ENCODE measurements at places on chromosomes 11 and 22. TPM values are rescaled to one million over a fixed set of nuclear protein-coding genes. Genes with fewer than 3 reads are reported as not detected.

The PGR gene
- total RNA-seq = 13.4 TPM

The CECR2 gene
- total RNA-seq = 1.3 TPM

The IGLL1 gene
- not detected for total RNA-seq

The COX8A gene
- 495 TPM for total RNA-seq

The RASL10A gene
- total RNA-seq = 0.84 TPM

The LRRC56 gene
- 0.33 TPM for total RNA-seq

The OR51E2 gene
- total RNA-seq = 0.33 TPM

The LDHAL6A gene
- total RNA-seq = not detected

The PTPRCAP gene
- 4.6 TPM for total RNA-seq

The MUC2 gene
- total RNA-seq = not detected
